Stimulated activated CD8-positive, alpha-beta memory T cell treated with anti-CD3 and anti-CD28 coated beads, Interleukin-4, amount 100 ng/mL, for 48 hours (primary cell): ENCODE measurements at places on chromosomes 1 and 21.

- DNase-seq = no peak
These were observed 144.7 kb upstream of the JUN start for GRCh38 chr1:58928514-58928913.

GRCh38 chr1:215895276-215895675 lies 328.2 kb downstream of the KCTD3 start:
- DNase-seq = no peak

GRCh38 chr1:187641463-187641862 lies 812.7 kb downstream of the PLA2G4A start:
- DNase-seq = no peak

- DNase-seq = peak; percentile 66
These were observed 479 bp downstream of the POGK start for GRCh38 chr1:166839600-166840308.

DNA sequence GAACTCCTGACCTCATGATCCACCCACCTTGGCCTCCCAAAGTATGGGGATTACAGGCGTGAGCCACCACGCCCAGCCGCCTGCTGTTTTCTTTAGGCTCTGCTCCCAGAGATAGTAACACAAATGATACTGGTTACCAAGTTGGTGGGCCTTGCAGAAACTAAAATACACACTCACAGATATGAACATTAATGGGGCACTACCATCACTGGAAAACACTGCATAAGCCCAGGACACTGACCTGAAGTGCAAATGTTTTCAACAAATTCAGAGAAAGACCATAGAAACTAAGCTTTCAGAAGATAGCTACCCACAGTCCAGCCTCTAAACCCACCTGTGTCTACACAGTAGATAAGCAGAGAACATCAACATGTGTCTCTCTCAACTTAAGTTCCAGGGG lies 180.5 kb downstream of the FCRL5 start:
- no peak for DNase-seq

- no peak for DNase-seq
These were observed 623 bp downstream of the PTPRF start for GRCh38 chr1:43531107-43531905.

GRCh38 chr1:18739897-18740296 lies 109.3 kb downstream of the PAX7 start:
- no peak for DNase-seq

GRCh38 chr21:43864962-43865539 lies at the start of gene AGPAT3:
Gene AGPAT3 (plus strand): TSS chr21:43865223. CDS start chr21:43959682, 94,459 bp downstream.
- peak; percentile 41 for DNase-seq

- DNase-seq = no peak
These were observed 52.6 kb upstream of the SLC35A3 start for GRCh38 chr1:99917214-99917613.
